H1 (cell line): ENCODE measurements at places on chromosomes 3 and 15. TPM values are rescaled to one million over a fixed set of nuclear protein-coding genes. Genes with fewer than 3 reads are reported as not detected.

DNA sequence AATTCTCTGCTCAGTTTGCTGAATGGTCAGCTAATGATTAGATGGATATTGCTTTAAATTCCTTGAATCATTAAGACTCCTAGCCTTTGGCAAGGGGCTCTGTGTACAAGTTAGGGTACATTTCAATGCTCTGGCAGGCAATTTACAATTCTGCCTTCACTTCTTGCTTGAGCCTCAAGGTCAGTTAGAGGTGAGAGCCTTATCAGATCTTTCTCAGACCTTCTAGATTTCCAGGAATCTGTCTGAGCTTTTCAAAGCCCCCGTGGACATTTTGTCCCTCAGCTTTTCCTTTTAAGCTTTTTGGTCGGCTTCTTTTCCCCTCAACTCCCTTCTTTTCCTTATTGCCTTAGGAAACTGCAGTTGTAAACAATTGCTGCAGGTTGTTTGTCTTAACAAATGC, 34.7 kb downstream of the TGM4 start:
- DNase-seq, result no peak

- peak; percentile 10 for DNase-seq
These were observed 7.8 kb downstream of the KNG1 start for GRCh38 chr3:186724911-186725310.

DNA sequence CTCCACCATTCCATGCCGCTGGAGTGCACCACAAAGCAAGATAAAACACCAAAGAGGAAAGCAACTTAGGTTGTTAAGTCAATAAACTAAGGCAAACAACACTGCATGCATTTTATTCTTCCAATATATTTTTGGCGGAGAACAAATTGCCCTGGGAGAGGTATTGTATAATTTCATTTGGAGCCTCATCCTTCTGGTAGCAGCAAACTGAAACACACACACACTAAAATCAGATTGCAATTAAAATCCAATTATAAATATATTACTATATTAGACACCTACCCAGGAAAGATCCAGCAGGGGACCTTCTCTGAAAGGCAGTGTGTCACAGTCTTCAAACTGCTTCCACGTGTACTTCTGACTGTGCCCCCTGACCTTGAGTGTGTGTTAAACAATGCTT, 102.3 kb downstream of the RORA start:
- no peak for DNase-seq

MESP2 gene
- polyA plus RNA-seq, result 0.80 and 1.6 TPM in 2 replicates

CAND2 gene
- 8.7 and 12.0 TPM in 2 replicates for polyA plus RNA-seq
